ENCODE measurements at places on chromosomes 5 and 9. TPM values are rescaled to one million over a fixed set of nuclear protein-coding genes. Genes with fewer than 3 reads are reported as not detected.

The C1QTNF3 gene
- total RNA-seq, result 3.0 TPM

The TTF1 gene
- total RNA-seq, result 10.1 TPM

The GTF3C5 gene
- total RNA-seq, result 50.6 TPM

The ARHGEF37 gene
- 8.3 TPM for total RNA-seq

The NEK6 gene
- total RNA-seq, result 84.7 TPM

The CNTLN gene
- total RNA-seq, result 6.5 TPM

The SMIM33 gene
- total RNA-seq, result not detected

The LHX2 gene
- not detected for total RNA-seq

The FCN2 gene
- not detected for total RNA-seq

Measured in myocyte (in vitro differentiated cells).